Right renal pelvis (tissue), 4 donors: ENCODE measurements at places on chromosomes 4 and X. TPM values are rescaled to one million over a fixed set of nuclear protein-coding genes. Genes with fewer than 3 reads are reported as not detected.

USP17L15 gene
- polyA plus RNA-seq, result not detected

C4orf46 gene
- 20.3 TPM for polyA plus RNA-seq

DCAF4L1 gene
- polyA plus RNA-seq, result 0.10 TPM

LRAT gene
- polyA plus RNA-seq, result 1.1 TPM

PABPC5 gene
- 6.6 TPM for polyA plus RNA-seq

VAMP7 gene
- 49.5 TPM for polyA plus RNA-seq

PWWP3B gene
- 3.1 TPM for polyA plus RNA-seq

XAGE1B gene
- not detected for polyA plus RNA-seq

DNA sequence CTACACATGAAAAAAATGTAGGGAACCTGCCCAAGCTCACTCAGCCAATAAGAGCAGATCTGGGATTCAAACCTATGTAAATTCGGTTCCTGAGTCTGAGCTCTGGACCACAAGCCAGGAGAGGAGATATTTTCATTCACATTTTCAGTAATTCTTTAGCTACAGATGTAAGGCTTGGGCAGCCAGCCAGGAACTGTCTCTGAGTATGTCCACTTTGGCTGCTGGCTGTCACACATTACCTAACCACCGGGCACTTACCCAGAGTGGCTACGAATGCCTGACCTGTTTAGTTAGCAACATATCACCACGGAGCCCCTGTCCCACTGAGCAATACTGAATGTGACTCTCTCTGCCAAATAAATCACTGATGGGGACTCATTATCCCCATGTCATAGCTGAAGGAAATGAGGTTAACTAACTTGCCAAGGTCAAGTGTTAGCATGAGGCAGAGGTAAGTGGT is 15.3 kb downstream of the USP46 start:
- DNase-seq, result no peak

DNA sequence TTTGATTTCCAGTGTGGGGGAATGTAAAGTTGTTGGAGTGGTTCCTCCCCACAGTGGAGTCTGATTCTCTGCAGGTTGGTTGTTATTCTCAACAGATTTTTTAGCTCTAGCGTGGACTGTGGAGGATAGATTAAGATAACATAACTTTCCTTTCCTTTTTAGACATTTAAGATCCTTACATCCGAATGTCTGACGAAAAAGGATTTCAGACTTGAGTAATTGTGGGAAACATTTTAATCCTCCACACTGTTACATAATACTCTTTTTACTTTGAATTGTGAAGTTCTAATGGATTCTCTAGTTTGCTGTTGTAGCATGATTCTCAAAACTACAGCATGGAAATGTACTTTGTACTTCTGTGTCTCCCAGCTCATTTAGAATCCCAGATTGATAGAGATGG is 107.8 kb downstream of the ARHGAP10 start:
- no peak for DNase-seq

- no peak for DNase-seq
Measured at GRCh38 chr4:52982255-52982945, 120.3 kb downstream of the RASL11B start.

- no peak for DNase-seq
Measured at GRCh38 chr4:8694226-8694625, 101.7 kb downstream of the CPZ start.

DNA sequence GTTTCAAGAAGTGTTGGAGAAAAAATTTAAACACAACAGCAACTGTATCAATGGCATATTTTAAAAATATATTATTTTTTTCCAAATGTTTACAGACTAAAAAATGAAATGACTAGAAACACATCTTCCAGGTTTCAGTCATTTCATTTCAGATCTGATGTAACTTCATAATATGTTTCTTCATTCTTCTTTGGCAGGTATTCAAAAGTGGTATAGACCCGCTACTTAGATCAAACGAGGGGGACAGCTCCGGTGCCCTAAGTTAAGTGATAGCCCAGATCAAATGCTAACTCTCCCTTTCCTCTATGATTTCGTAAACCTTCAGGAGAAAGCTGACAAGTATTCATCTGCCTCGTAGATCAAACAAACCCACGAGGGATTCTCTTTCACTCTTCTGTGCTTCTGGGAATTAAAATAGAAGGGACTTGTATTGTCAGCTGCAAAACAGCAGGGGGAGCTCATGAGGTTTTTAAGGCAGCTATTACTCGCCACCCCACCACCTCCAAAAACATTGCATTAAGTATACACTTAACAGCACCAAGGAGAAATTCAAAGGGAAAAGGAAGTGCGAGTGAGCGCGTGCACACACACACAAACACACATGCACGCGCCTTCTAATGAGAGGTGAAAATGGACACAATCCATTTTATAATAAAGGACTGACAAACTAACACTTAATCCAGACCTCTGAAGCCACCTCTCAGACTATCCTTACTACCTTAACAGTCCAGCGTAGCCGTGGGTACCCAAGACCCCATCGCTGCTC is 21.4 kb downstream of the HELT start:
- no peak for DNase-seq

DNA sequence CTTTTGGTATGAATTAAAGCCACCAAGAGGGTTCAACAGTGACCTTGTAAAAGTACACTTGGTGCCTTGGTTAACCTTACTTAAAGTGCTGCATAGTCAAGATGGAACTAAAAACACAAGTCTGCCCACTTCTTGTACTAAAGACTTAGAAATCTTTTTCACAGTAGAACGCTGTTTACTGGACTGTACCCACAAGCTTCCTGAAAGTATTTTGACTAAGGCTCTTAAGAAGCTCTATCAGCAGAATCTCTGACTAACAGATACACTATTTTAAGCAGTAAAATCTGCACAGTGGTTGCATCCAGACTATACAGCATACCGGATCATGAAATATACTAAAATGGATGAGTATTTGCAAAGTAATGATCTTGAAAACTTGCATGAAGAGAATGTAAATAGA is 7.2 kb downstream of the RAB28 start:
- DNase-seq, result no peak

GRCh38 chrX:107753187-107753586 is 22.4 kb downstream of the TSC22D3 start:
- DNase-seq, result no peak

GRCh38 chrX:15451913-15452312 is 41.2 kb downstream of the PIR start:
- no peak for DNase-seq

- no peak for DNase-seq
Measured at GRCh38 chr4:42673082-42673425, 16.1 kb upstream of the ATP8A1 start.

GRCh38 chr4:114132199-114132598 is 152.8 kb upstream of the ARSJ start:
- no peak for DNase-seq

GRCh38 chr4:108359130-108359985 is 190.6 kb upstream of the LEF1 start:
- no peak for DNase-seq

GRCh38 chr4:45370408-45370807 is 644.1 kb upstream of the GNPDA2 start:
- no peak for DNase-seq

DNA sequence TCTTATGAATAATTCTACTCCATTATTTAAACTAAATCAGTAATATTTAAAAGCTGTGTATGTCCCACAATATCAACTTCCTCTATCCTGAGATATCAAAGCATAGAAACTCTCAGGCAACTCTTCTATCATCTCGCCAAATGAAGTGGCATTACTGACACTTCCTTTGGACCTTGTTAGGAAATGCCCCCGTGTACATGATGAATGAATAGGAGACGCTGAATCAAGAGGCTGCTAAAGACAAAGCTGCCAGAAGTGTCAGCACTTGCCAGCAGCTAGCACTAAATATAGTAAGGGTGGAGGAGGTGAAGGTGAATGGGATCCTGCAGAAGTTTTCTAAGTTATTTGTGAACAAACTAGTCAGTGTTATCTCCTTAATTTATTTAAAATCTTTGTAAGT is 99.5 kb upstream of the BLTP1 start:
- no peak for DNase-seq

- no peak for DNase-seq
Measured at GRCh38 chr4:167177925-167178324, 56.4 kb downstream of the SPOCK3 start.

DNA sequence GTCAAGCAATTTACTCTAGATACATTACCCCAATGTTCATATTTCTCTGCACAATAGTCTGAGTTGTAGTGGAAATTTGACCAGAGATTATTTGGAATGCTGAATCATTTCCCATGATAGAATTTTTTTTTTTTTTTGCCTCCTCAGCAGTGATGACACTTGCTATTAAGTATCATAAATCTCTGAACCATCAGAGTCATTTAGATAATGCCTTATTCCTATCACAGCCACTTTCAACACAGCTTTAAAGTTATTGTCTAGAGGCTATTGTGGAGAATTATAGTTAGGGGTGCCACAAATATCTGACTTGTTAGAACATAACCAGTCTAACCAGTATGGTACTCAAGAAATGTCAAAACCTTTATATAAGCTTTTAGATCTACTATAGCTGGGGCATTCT is 79.8 kb downstream of the LCORL start:
- DNase-seq, result no peak

DNA sequence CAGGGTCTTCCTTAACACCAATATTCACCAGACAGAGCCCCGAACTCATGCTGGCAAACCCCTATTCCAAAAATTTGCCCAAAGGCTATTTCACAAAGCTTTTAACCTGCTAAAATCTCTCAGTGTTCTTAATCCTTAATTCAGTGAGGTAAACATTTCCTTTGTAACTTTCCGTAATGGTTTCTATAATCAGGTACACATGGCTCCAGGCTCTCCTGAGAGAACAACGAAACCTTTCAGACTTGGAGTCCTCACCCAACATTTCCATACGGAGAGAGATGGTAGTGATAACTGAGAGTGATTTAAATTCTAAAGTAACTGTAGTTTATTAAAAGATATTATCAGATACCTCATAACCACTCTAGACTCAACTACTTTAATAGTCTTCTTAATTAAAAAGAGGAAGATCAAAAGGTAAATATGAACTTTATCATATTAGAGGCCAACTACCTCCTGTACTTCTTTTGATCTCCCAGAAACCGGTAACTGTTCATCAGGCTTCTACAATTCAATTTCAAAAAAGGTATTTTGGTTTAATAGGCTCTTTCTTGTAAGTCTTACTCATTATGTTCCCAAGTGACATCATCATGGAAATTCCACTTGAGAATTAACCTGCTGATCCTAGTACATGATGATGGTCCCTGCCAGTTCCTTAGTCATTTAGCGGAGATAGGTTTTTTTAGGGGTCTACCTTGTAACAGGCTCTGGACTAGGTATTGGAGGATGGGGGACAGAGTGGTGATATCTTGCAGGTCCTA is 91.4 kb upstream of the UCP1 start:
- no peak for DNase-seq

DNA sequence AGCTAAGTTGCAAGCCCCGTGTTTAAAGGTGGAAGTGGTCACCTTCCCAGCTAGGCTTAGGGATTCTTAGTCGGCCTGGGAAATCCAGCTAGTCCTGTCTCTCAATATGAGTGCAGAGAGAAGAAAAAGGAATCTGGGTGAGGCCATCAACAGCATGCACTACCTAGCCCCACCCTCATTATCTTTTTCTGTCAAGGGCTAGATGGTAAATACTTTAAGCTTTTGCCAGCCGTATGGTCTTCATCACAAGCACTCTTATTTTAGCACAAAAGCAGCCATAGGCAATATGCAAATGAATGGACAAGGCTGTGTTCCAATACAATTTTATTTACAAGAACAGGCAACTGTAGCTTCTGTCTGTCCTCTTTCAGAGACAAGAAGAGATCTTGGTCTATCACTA is 282.9 kb downstream of the ZNF674 start:
- no peak for DNase-seq

DNA sequence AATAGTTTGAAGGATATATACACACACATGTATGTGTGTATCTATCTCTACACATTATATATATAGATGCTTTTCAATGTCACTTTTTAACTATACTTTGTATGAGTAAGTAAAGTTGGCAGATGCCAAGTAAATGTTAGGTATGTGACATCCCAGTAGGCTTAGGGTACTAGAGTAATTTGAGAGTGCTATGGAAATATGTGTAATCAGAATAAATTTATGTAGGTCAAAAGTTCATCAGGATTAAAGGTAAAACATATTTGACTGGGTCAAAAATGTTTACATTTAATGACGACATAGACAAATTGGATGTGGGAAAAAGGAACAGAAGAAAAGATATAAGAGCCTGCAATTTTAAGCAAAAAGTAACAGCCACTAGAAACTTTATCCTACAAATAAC is 588.8 kb downstream of the ANKRD50 start:
- no peak for DNase-seq
